ENCODE measurements at places on chromosomes 5 and 9.

- H3K27me3 ChIP-seq: no peaks in the 10 kb centered on the region
- H3K36me3 ChIP-seq: no peaks in the 10 kb centered on the region
- no peaks in the 10 kb centered on the region for H3K4me1 ChIP-seq
- H3K4me3 ChIP-seq: no peak overlapping the region
- ATAC-seq: no peak
- no peak overlapping the region for H3K27ac ChIP-seq
These were observed 217.2 kb upstream of the HAPLN1 start for GRCh38 chr5:83937837-83938236.

DNA sequence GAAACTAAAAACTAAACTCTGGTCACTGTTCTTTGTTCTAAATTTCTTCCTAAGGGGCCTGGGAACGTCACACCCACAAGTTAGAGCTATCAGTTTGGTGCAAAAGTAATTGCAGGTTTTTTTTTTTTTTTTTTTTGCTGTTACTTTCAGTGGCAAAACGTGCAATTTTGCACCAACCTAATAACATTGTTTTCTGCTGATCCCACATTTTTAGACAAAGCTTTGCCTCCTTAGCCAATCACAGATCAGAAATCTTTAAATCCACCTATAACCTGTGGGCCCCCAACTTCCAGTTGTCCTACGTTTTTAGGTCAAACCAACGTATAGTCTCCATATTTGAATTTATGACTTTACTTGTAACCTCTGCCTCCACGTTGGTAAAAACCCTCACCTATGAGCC lies 11.1 kb upstream of the MED10 start:
- H3K36me3 ChIP-seq: peaks cover 7% of the 10 kb centered on the region
- ATAC-seq: no peak
- no peak overlapping the region for H3K4me3 ChIP-seq
- peaks cover 7% of the 10 kb centered on the region for H3K4me1 ChIP-seq
- no peak overlapping the region for H3K27ac ChIP-seq
- peaks cover 25% of the 10 kb centered on the region for H3K27me3 ChIP-seq

GRCh38 chr9:81595887-81596543 lies 93.3 kb downstream of the TLE1 start:
- ATAC-seq: no peak
- no peak overlapping the region for H3K4me3 ChIP-seq
- H3K27ac ChIP-seq: peak overlapping the region; percentile 53
- H3K36me3 ChIP-seq: peaks cover 67% of the 10 kb centered on the region

DNA sequence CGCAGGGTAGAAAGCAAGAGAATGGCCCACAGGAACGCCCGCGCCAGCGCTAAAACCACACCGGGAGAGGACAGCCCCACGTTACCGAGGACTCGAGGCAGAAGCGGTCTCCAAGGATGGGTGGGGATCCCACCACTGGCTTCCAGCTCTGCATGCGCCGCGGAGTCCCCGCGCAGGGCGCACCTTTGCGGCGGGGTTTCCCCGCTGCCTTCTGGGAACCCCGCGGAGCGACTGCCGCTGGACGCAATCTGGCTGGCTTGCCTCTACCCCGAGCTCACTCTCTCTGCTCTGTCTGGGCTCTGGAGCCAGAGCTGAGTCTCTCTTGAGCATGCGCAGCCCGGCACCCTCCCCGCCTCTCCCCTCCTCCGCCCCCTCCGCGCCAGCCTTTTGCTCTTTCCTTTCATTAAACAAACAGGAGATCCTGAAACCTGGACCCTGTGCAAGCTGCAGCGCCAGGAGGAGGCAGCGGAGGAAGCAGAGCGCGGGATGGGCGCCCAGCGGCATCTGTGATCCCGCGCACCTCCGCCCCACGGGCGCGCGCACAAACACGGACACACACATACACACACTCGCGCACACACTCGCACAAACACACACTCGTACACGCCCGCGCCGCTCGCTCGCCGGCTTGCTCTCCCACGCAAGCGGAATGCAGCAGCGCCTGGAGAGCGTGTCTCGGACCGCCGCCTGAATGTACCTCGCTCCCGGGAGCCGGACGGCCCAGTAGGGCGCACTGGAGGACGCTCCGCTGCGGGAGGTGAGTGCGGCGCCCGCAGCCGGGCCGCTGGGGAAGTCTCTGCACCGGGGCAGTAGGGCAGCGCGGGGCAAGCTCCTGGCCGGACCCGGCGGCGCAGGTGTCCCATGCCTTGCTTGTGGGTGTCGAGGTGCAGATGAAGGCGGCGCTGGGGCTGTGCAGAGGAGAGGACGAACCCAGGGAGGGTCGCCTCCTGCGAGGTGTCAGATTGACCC lies at the start of gene PLPPR1:
PLPPR1 (plus strand) TSS at position 382 of the 969 bp plus-strand sequence.
- no peaks in the 10 kb centered on the region for H3K4me1 ChIP-seq
- ATAC-seq: no peak
- H3K27me3 ChIP-seq: peaks cover 46% of the 10 kb centered on the region
- no peak within 1 kb of the TSS for H3K4me3 ChIP-seq

- no peaks in the 10 kb centered on the region for H3K27me3 ChIP-seq
- ATAC-seq: no peak
- H3K27ac ChIP-seq: peak overlapping the region; percentile 34
- peaks cover 54% of the 10 kb centered on the region for H3K4me1 ChIP-seq
- H3K4me3 ChIP-seq: no peak overlapping the region
- H3K36me3 ChIP-seq: peaks cover 12% of the 10 kb centered on the region
These were observed 70.8 kb downstream of the SERINC5 start for GRCh38 chr5:80185095-80185494.

GRCh38 chr5:139638090-139638735 lies 9.9 kb upstream of the CXXC5 start:
- H3K4me3 ChIP-seq: peak overlapping the region; percentile 90
- no peaks in the 10 kb centered on the region for H3K27me3 ChIP-seq
- H3K4me1 ChIP-seq: peaks cover 94% of the 10 kb centered on the region
- H3K36me3 ChIP-seq: no peaks in the 10 kb centered on the region

- H3K4me1 ChIP-seq: no peaks in the 10 kb centered on the region
- no peak overlapping the region for H3K4me3 ChIP-seq
- peaks cover 3% of the 10 kb centered on the region for H3K36me3 ChIP-seq
- ATAC-seq: peak; percentile 34
- H3K27me3 ChIP-seq: peaks cover 26% of the 10 kb centered on the region
These were observed 30.0 kb upstream of the RNF130 start for GRCh38 chr5:180101451-180102105.

Data from stimulated activated memory B cell treated with anti-CD40 and anti-IgM and Interleukin-4, amounts not matched to agents 10 μg/mL and 1 μg/mL and 100 μg/mL, for 72 hours (primary cell).